ENCODE measurements at places on chromosomes 11 and 22.

- DNase-seq: peak; percentile 84
Observed at GRCh38 chr22:49992921-49993648, 19.5 kb downstream of the IL17REL start.

DNA sequence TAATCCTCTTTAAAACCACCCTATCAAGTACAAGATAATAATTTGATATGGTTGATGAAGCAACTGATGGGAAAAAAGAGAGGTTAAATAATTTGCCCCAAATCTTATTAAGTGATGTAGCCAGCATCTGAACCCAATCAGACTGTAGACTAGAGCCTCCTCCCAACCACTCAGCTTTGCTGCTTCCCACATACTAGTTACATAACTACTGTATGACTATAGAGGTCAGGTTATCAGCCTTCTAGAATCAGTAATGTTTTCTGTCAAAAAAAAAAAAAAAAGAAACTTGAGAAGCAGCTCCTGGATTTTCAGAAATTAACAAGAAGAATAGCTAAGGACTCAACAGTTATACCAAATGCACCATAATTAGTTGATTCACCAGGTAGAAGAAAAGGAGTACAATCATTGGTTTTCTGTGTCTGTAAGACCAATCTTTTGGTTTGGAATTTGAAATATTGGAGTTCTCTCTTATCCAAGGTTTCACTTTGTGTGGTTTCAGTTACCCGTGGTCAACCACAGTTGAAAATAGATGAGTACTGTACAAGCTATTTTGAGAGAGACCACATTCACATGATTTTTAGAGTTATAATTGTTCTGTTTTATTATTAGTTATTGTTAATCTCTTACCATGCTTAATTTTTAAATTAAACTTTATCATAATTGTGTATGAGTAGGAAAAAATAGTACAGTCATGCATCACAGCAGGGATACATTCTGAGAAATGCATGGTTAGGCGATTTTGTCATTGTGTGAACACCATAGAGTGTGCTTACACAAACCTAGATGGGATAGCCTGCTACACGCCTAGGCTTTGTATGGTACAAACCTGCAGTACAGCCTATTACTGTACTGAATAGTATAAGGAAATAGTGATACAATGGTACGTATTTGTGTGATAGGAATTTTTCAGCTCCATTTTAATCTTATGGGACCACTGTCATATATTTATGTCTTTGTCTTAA lies 72.2 kb downstream of the PDHX start:
- no peak for DNase-seq

DNA sequence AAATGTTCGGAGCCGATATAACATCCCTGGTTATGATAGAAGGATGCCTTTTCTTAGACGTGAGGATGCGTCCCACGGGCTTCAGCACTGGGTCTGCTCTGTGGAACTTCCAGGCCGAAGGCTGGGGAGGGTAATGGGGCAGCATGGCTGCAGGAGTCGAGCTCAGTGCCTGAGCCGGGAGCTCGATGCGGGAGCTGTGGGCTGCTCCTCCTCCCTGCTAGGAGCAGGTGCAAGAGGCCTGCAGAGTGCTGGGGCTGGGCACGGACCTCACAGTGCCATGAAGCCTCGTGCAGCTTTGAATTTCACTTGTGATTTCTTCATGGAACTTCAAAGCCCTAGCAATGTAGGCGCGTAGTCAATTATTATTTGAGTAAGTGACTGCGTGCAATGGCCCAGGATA lies 6.0 kb downstream of the TUBA8 start:
- no peak for DNase-seq

DNA sequence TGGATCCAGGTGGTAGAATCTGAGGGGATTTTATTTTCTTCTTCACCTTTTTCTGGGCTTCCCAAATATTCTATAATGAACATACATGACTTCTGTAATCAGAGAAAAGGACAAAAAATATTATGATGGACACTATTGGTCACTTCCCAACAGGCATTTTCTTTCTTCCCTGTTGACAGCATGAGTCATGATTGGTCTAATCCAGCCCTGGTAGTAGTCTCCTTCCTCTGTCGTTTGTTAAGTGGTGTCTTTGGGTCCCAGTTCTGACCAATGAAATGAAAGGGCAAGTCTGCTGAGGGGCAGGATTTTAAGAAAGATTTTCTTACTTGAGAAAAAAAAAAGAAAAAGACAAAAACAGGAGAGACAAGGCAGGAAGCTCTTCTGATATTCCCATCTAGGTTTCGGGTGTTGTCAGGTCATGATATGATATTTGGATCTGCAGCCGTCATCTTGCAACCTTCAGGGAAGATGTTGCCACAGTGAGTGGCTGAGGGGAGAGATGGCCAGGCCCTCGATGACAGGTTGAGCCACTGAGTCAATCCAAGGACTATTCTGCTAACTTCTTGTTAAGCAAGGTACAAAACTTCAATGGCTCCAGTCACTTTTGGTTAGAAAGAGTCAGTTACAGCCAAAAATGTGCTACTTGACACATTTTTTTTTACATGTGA lies 23.3 kb upstream of the PLEKHB1 start:
- no peak for DNase-seq

DNA sequence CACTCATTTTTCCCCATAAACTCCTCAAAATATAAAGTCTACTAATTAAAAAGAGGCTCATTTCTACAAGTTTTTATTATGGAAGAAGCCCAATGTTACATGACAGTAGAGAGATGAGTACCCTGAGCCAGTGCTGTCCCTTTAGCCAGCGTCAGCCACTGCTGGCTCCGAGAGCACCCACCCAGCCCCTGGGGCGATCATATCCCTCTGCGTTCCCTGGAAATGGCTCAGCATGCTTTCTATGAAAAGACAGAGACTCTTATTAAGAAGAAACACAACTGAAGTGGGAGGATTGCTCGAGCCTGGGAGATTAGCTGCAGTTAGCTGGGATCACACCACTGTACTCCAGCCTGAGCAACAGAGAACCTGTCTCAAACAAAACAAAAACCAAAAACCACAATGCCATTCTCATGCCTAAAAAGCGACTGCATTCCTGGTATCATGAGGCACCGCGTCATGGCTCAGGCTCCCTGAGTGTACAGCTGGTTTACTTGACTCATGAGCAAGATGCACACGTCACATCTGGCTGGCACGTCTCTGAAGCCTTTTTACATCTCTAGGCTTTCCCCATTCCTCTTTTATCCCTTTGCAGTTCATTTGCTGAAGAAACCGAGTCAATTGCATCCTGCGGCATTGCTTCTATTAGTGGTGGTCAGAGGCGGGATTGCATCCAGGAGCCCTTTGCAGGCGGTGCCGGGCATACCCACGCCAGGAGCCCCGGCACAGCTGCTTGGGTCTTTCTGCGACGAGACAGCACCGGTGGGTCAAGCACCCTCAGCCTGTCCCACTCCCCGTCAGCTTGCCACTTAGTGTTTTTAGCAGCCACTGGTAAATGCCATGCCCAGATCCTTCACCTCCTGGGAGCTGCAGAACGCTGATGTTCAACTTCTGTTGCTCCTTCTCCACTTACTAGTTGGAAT lies 119.9 kb downstream of the CTTN start:
- no peak for DNase-seq

- no peak for DNase-seq
Observed at GRCh38 chr11:106461839-106462545, 384.5 kb downstream of the AASDHPPT start.

DNA sequence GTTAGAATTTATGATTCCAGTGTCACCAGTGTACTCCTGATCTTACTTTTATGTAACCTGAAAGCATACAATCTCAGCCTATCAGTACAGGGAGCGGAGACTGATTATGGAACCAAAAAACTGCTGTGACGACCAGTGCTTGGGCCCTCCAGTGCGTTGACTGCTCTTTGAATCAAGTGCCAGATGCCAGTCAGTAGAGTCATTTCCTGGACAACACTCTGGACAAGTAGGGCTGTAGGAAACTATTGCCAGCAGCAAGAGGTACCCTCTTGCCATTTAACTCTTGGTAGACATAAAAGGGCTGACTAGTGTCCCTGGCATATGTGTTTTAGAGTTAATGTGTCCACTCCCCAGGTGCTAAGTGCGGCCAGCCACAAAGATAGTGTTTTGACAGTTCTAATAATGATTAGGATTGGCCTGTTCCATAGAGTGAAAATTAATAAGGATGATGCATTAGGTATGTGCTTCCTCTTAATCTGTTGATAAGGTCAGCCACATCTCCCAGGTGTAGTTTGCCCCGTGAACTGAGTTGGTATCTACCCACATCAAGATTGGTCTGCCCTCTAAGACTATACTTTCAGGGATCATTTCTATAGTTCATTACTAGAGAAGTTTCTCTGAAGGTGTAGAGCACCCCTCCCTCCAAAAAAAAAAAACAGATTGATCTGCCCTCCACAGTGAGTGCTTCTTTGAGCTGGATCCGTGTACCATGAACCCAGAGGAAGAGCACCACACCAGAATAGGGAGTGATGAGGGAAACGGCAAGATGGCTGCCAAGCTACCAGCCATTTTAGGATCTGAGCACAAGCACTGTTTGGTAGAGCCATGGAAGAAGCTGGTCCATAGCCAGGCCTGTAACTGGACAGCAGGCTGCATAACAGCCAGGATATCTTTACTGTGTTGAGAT lies 20.7 kb upstream of the AIFM3 start:
- no peak for DNase-seq

DNA sequence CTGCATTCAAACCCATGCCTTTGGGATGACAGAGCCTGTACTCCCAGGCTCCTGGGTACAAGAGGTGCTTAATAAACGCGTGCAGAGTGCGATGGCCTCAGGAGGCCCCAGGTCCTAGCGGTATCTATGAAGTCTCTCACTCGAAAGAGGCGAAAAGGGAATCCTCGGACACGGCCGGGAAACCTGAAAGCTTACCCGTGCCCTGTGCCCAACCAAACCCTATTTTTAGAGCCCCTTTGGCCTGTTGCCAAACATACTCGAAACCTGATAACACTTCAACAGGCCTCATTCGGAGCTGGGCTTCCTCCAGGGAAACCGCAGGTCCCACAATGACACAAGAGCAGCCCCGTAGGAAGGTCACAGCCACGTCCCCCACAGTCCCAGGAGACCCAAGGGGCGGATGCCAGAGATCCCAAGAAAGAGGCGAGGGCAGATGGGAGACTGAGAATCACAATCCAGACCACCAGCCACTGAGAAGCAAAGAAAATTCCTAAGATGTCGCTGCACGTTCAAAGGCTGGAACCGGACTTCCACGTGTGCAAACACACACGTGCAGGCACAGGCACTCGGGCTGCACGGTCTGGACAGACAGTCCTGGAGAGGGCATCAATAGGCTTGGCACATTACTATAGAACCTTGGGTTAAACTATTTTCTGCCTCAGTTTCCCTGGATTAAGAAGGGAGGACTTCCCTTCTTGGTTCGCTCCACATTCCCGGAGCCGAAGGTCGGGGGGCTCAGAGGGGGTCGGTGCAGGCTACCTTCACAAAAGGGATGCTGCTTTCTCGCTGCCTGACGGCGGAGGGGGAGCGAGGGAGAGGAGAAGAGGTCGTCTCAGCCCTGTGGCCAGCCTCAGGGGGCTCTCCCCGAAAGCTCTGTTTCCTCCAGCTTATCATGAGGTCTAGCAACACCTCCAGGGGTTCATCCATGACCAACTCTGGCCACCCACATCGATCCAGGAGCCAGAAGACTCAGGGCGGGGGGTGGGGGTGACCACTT lies 8.2 kb downstream of the PDGFB start:
- DNase-seq: peak; percentile 69

DNA sequence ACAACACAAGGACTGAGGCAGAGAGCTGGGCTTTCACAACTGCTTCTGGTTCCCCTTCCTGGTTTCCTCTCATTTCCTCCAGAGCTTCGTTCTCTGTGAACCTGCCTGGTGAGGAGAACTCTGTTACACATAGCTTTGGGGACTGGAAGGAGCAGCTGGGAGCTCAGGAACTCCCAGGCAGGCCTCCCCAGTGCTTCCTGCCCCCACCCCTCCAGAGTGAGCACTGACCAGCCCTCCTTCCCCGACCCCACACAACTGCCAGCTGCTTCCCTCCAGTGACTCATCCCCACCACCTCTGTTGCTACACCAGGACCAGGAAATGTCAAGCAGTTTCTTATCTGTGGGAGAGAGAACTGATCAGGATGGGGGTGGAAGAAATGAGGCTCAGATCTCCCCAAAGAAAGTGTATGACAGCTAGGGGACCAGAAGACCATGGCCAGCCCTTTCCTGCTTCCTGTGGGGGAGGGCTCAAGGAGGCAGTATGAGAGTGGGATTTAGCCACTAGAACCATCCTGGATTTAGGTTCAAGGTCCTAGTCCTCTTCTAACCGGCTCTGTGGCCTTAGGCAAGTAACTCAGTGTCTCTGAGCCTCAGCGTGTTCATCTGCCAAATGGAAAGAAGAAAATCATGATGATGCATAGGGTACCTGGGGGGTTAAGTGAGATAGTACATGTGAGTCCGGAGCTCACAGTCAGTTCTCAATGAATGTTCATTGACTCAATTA lies 4.5 kb upstream of the TP53I11 start:
- DNase-seq: peak; percentile 26

DNA sequence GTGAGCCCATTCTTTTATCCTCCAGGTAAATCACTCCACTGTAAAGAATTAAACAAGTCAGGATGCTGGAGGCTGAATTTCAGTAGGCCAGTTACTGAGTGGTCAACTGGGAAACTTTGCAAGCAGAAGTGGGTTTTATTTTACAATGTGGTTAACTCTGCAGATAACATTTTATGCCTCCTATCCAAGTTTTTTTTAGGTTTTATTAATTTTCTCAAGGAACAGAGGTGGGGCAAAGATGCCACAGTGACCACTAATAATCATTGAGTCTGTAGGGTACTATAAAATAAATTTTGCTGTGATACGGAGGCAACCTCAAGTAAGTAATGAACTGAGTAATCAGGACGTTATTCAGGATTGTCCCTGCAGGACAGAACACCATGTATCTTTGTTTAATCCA lies 599.9 kb downstream of the METTL15 start:
- no peak for DNase-seq

- peak; percentile 43 for DNase-seq
Observed at GRCh38 chr11:6655020-6655789, 404 bp downstream of the DCHS1 start.

GRCh38 chr11:118572981-118573550 lies 857 bp downstream of the ARCN1 start:
- DNase-seq: peak; percentile 41

- no peak for DNase-seq
Observed at GRCh38 chr11:11078344-11079086, 220.7 kb upstream of the ZBED5 start.

Measured in stimulated activated CD4-positive, alpha-beta T cell treated with anti-CD3 and anti-CD28 coated beads, Interleukin-15, amount 100 ng/mL, for 24 hours (primary cell).